ENCODE measurements at places on chromosomes 6 and 20. TPM values are rescaled to one million over a fixed set of nuclear protein-coding genes. Genes with fewer than 3 reads are reported as not detected.

GRCh38 chr6:163725008-163725941 lies 310.8 kb downstream of the QKI start:
- no peak for DNase-seq

DNA sequence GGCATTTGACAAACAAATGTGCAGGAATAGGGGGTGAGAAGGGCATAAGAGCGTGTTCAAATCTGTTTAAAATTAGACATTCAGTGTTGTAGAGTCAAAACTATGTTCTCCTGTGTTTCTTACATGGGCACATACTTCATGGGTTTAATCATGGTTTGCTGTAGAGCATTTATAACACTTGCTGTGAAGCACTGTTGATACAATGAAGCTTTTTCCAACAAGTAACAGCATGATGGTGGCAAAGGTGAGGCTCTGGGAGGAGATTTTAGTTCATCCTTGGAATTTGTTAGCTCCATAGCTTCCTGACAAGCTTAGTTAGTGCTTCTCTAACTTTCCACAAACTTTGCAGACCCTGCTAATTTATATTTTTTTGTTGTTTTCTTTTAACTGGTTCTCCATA lies 900.7 kb downstream of the TFAP2A start:
- no peak for DNase-seq

DNA sequence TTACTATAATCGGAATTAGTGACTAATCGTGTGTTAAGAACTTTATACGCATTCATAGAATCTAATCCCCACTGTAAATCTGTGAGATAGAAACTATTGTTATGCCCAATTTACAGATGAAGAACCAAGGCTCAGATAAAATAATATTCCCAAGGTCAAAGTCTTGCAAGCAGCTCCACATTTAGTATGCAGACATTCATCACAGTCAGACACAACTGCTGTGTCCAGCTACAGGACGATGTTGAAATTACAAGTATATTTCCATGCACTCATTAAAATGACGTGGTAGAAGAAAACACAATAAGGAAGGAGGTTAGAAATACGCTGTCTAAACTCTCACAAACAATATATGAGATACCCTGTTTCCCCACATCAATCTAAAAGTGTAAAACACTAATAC lies 82.5 kb downstream of the PREX1 start:
- DNase-seq: no peak

DNA sequence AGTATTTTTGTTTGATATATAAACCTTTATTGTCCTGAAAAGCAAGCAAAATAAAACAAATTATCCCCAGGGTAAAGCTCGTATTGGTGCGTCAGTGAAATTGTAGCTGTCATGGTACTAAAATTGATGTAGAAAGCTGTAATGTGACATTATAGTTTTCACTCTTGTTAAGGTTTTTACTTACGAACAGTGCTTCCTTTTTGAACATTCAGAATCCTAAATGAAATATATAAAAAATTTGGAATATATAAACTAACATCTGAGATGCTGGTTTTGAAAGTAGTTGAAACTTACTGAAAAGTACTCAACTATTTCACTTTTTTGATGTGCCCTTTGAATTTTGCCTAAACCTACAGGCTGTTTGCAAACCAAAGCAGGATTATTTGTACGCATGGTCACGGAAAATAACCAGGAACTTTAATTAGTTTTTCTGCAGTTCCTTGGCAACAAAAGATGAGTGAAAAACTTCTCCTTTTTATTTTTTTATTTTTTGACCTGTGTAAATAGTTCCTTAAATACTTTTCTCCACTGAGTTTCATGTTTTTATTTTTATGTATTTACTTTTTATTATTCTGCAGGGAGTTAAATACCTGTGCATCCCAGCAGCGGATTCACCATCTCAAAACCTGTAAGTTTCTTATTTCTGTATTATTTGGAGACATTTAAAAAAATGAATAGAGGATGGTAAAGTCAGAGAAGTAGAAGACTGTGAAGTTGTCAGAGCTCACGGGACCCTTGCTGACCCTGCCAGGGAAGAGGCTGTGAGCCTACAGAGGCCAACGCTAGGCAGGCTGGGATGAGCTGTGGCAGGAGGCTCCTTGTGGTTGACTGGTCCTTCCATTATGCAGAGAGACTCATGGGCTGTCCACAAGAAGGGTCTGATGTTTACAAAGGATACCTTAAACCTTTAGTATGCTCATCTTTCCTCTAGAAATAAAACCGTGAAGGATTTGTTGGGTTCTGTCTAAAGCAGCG lies 42.5 kb downstream of the DUSP22 start:
- DNase-seq: no peak

- DNase-seq: no peak
Measured at GRCh38 chr20:47778398-47779354, 6.6 kb downstream of the SULF2 start.

DNA sequence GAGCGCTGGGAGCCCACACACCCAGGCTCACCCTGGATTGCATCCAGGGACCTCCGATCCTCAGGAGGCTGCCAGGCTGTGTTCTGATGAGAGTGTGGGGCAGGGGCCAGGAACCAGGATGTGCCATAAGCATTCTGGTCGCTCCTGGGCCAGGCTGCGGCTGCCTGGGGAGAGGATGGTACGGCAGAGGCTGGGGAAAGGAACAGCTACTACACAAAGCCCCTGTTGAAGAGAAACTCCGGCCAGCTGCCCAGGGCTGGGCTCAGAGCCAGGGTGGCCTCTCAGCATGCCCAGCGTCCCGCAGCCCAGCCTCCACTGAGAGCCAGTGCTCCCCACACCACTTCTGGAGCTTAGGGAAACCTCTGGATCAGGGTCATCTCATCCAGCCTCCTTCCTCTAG lies 21.7 kb upstream of the OCSTAMP start:
- DNase-seq: peak; percentile 40

DNA sequence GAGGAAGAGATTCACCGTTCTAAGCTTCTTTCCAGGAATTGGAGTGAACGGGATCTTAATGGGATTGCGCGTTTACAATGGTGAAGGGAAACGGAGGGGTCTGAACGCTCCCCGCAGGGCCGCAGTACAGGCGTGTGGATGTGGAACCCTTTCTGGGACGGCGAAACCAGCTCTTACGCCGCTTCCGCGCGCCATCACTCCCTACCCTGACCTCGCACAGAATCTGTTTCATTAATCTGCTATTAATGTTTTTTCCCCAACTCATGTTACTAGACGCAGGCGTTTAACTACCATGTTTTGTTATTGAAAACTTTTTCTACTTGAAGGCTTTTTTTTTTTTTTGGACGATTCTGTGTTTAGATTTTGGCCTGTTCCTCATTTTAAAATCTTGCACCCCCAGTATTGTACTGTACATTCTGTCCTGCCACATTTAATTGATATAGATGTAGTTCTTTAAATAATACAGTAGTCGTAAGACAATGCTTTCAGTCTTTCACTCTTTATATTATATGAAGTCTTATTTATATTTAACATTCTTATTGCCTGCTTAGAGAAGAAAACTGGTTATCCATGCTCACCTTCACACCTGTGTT lies 696 bp upstream of the SUPT3H start:
- peak; percentile 66 for DNase-seq

GRCh38 chr20:53929974-53930650 lies 140.3 kb downstream of the BCAS1 start:
- DNase-seq: no peak

- DNase-seq: no peak
Measured at GRCh38 chr6:64054861-64055260, 419.3 kb downstream of the PHF3 start.

GRCh38 chr6:35071347-35071994 lies 69.7 kb downstream of the TCP11 start:
- peak; percentile 41 for DNase-seq

- DNase-seq: no peak
Measured at GRCh38 chr20:20734475-20734948, 22.1 kb upstream of the RALGAPA2 start.

GRCh38 chr6:36999061-36999750 lies 6.2 kb upstream of the FGD2 start:
- DNase-seq: no peak

DNA sequence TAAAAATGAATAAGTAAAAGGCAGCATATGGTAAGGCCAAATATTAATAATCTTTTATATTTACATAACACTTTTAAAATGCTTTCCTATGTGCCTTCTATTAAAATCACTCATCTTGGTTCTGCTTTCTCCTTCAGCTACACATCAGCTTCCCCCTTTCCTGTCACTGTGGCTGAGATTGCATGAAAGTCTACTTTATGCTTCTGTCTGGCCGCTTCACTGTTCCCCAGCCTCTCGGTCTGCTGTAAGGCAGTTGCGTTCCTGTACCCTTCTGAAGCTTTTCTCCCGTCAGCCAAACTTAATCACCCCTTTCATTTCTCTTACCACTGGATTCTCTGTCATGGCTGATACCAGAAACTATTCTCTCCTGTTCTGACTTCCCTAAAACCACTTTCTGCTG lies 34.6 kb downstream of the SOX4 start:
- no peak for DNase-seq

- DNase-seq: no peak
Measured at GRCh38 chr6:165082636-165083035, 226.8 kb downstream of the C6orf118 start.

- no peak for DNase-seq
Measured at GRCh38 chr6:38391206-38391605, 248.5 kb downstream of the BTBD9 start.

DNA sequence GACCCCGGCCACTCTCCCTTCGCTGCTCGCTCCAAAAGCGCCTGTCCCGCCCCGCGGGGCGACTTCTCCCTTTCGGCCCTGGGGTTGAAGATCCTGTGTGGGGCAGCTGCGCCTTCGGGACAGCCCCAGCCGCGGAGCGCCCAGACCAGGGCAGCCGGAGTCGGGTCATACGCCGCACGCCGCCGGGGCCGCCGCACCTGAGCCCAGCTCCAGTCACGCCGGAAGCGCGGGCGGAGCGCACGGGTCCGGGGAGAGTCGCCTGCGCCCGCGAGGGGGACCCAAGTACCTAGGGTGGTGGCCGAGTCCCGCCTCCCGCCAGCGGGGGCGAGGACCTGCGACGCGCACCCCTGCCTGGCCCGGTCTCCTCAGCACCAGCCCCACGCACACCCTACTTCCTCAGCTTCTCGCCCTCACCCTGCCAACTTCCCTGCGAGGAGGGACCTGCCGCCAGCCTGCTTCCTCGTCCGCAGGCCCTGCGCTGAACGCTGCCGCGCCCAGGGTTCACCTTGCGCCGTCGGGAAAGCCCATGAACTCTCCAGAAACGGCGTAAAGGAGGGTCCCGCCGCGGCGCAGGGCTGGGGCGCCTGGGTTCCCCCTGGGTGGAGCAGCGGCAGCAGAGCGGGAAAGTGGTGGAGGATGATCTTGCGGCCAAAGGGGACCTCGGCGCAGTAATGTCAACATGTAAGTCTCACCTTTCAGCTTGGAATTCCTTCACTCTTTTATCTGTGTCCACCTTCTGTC lies at the start of gene ADGRG6:
TSS of gene ADGRG6 (plus strand) at position 357 of the 741 bp plus-strand sequence. CDS start at position 680, 323 bp downstream.
- DNase-seq: peak; percentile 78

DNA sequence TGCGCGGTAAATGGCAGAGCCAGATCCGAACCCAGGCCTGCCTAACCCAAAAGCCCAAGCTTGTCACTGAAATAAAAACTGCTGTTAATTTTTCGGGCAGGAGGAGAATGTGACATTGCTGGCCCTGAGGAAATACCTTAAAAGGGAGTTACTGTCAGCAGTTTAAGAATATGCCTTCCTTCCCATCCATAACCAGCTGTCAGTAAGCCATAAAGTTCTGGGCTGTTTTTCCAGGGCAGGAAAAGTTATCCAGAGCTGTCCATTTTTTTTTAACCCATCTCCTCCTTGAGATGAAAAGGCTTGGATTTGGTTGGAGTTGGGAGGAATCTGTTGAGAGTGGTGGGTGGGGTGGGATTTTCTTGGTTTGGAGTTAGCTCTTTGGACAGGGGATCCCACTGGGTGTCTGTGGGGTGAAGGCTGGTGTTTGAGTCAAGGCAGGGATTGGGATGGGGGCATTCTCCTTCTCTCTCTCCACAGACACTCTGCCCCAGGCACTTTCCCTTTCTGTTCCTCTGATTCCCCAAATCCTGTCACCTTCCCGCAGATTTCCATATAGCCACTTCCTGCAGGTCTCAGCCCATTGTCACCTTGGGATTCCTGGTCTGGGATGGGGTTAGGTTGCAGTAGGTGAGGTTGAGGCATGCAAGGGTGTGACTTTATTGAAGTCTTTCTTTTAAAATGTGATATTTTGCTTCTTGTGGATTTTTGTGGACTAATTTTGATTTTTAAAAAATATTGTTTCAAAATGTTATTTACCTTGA lies 4.3 kb upstream of the KCNG1 start:
- DNase-seq: no peak

DNA sequence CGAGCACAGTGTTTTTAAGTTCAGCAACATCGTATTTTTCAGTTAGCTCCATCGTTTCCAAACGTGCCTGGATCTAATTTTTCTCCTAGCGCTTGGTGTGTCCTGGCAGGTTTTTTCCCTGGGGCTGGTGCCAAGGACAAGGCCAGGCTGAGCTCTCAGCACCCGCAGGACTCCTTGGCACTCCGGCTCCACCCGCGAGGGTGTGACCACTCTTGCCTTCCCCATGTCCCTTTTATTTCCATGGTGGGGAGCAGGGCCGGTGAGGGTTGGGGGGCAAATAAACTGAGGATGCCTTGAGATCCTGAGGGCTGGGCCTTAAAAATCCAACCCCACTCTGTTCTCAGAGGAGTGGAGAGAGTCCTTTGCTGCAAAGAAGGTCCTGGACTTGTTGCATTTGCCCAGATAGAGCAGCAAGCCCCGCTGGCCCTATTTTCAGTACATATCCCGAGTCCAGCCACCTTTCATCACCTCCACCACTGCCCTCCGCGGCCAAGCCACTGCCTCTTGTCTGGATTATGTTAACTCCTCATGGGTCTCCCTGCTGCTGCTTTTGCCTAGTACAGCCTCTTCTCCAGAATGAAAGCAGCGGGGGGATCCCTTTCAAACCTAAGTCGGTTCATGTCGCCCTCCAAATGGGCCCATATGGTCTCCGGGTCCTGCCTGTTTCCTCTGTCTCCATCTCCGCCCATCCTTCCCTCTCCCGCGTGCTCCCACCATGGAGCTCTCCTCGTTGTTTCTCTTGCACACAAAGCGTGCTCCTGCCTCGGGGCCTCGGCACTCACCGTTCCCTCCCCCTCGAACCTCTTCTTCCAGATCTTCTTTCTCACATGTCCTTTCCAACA lies 4.5 kb upstream of the RAB44 start:
- peak; percentile 61 for DNase-seq

NPBWR2 gene
- polyA plus RNA-seq: not detected

LKAAEAR1 gene
- polyA plus RNA-seq: 0.41 TPM

BEND6 gene
- 0.70 TPM for polyA plus RNA-seq

APOM gene
- polyA plus RNA-seq: 3.9 TPM

LHFPL5 gene
- polyA plus RNA-seq: not detected

SLC22A2 gene
- 0.05 TPM for polyA plus RNA-seq

DEF6 gene
- 1.3 TPM for polyA plus RNA-seq

SNTA1 gene
- 221 TPM for polyA plus RNA-seq

KHDC1L gene
- polyA plus RNA-seq: not detected

PTPRT gene
- 0.07 TPM for polyA plus RNA-seq
